ENCODE measurements at places on chromosomes 12 and 14.

DNA sequence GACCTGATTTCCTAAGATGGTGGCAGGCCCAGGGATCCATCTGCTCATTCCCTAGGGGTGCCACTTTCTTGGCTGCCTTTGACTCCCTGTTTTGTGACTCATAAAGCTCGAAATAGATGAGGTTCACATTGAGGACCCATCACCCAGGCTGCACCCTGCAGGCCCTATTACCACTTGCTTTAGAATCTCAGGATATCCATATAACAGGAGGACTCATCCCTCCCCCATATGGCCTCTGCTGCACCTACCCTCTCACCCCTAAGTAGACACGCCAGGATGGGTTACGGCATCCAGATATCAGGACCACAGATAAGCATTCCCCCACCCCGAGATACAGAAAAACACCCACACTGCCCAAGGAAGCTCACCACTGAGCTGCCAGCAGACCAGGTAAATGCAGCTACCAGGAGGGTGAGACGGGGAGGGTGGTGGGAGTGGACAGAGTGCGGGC lies 155.7 kb downstream of the DPF3 start:
- H3K27me3 ChIP-seq = no peaks in the 10 kb centered on the region
- DNase-seq = no peak
- H3K4me1 ChIP-seq = no peaks in the 10 kb centered on the region
- H3K27ac ChIP-seq = no peak overlapping the region
- no peak overlapping the region for H3K4me3 ChIP-seq

DNA sequence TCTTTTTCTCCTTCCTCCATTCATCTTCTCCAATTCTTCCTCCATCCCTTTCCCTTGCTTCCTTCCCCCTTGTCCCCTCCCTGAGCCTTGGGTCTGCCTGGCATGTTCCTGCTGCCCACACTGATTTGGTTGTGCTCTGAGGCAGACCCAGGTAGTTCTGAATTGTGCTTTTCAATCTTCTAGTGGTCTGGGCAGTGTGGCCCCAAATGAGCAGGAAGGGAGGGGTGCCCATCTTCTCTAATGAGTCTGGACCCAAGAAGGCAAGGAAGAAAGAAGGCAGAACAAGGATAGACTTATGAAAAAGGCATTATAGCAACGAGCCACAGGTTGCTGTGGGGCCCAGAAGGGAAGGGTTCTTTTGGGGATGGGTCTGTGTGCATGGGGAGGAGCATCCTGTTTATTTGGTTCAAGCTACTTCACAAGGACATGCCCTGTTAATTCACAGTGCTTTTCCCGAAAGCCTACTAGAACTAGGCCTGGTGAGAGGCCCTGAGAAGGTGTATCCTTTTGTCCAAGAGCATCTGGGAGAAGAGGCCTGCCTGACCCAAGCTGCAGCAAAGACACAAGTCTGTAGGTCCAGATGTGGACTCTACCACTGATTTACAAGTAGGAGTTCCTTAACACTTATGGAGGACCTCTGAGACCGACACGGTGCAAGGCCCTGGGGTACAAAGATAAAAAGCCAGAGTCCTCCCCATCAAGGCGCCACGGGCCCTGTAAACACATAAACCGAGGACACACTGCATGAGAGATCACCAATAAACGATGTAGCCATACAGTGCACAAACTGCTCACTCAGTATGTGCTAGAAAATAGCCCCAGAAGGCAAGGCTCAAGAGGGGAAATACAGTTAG lies 1.1 kb upstream of the SUSD6 start:
- H3K4me1 ChIP-seq = peaks cover 16% of the 10 kb centered on the region
- peak overlapping the region; percentile 45 for H3K27ac ChIP-seq
- no peaks in the 10 kb centered on the region for H3K36me3 ChIP-seq
- no peaks in the 10 kb centered on the region for H3K27me3 ChIP-seq
- DNase-seq = no peak

DNA sequence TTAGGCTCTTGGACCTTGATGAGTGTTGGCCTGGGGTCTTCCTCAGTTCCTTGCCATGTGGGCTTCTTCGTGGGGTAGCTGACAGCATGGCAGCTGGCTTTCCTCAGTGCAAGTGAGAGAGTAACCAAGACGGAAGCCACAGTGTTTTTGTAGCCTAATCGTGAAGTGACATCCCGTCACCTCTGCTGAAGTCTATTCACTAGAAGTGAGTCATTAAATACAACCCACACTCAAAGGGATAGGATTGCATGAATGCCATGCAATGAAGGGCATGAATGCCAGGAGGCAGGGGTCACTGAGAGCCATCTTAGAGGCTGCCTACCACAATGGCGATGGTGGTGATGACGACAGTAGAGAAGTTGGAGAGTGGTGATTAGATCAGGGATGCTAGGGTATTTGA lies 13.5 kb upstream of the ASIC1 start:
- no peaks in the 10 kb centered on the region for H3K36me3 ChIP-seq
- H3K4me3 ChIP-seq = no peak overlapping the region

GRCh38 chr14:81849714-81850113 lies 316.1 kb upstream of the SEL1L start:
- H3K27ac ChIP-seq = no peak overlapping the region
- H3K27me3 ChIP-seq = no peaks in the 10 kb centered on the region
- no peak overlapping the region for H3K4me3 ChIP-seq
- no peaks in the 10 kb centered on the region for H3K36me3 ChIP-seq
